ENCODE measurements at places on chromosomes 11 and 22. TPM values are rescaled to one million over a fixed set of nuclear protein-coding genes. Genes with fewer than 3 reads are reported as not detected.

DNA sequence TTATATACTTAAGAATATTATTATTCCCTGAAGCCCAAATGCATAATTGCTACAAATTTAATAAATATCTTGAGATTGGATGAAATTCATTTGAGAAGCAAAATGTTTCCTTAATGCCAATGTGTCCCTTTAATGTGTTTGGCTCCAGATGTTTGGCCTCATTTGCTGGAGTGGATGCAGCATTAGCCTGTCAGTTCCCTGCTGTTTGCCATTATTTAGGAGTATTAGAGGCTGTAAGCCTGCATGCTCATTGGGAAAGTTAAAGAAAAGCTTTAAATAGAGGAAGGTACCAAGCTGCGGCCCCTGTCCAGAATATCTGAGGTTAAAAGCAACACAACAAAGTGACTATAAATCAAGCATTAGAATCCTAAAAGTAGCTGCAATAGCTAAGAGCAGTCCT lies 54.8 kb upstream of the PITPNB start:
- no peak for DNase-seq

- no peak for DNase-seq
Measured at GRCh38 chr11:69947059-69947792, 128.0 kb upstream of the FGF3 start.

GRCh38 chr11:15714641-15715399 lies 600.1 kb downstream of the INSC start:
- DNase-seq: no peak

GRCh38 chr11:98358551-98358950 lies 662.2 kb upstream of the CNTN5 start:
- no peak for DNase-seq

DNA sequence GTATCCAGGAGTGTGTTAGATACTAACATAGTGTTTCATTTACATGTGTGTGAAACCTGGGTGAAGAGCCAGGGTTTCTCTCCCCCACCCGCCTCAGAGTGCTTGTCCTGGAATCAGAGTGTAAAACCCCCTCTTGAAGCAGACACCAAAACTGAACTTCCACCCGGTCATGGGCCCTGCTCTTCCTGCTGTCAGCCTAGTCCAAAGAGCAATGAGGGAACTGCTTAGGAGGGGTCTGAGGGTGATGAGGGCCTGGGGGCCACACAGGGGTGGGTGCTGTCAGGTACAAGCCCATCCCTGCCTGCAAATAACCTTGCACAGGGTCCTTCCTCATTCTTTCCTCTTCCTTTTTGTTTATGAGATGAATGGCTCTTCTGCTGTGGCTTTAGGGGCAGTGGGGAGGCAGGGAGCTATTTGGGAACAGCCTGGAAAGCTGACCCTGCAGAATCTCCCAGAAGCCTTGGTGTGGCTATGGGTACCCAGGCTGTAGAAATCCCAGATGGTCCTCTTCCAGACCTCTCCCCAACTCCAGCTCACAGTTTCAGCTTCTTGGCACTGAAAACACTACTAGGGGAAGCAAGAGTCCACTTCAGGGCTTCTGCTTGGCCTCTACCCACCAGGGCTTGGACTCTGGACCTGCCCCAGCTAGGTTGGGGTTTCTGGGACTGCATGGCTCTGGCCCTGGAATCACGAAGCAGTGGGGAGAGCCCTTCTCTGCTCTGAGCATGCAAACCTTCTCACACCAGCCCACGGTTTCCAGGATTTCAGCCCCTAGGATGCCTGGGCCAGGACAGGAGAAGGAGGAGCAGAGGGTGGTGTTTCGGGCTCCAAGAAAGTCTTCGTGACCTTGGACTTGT lies 8.5 kb downstream of the BATF2 start:
- DNase-seq: no peak

DNA sequence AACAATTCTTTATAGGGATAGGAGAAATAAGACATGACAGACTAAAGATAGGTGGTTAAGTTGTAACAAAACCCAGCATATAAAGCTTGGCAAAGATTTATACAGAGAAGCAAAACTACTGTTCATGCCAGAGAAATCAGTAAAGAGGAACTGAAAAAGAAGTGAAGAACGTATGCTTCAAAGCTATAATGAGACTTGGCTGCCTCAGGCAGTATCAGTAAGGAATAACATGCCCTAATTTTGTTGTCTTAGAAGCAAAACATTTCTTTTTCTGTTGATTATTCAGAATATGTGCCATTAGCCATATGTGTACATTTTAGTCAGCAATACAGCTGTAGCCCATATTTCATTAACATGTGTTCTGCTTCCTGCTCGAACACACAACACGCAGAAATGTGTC lies 403.2 kb downstream of the NELL1 start:
- DNase-seq: no peak

Gene OR4C3
- not detected for polyA plus RNA-seq

Gene MPEG1
- 9.4 TPM for polyA plus RNA-seq

Gene HSPB2
- 1.2 TPM for polyA plus RNA-seq

GRCh38 chr11:128530118-128531074 lies 57.0 kb downstream of the ETS1 start:
- DNase-seq: no peak

DNA sequence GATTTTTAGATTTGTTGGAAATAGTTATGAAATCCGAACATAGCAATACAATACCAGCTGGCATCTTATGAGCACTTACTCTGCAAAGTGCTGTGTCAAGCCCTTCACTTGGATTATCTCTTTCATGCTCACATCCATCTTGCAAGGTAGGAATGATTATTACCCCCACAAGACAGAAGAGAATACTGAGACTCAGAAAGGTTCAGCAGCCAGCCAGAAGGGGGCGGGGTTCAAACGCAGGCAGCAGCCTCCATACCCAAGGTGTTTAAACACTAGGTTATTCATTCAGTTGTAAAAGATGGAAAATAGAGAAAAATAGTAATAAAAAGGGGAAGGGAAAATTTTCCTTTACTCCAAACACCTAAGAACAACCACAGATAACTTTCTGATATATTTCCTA lies 158.5 kb downstream of the CCDC34 start:
- no peak for DNase-seq

DNA sequence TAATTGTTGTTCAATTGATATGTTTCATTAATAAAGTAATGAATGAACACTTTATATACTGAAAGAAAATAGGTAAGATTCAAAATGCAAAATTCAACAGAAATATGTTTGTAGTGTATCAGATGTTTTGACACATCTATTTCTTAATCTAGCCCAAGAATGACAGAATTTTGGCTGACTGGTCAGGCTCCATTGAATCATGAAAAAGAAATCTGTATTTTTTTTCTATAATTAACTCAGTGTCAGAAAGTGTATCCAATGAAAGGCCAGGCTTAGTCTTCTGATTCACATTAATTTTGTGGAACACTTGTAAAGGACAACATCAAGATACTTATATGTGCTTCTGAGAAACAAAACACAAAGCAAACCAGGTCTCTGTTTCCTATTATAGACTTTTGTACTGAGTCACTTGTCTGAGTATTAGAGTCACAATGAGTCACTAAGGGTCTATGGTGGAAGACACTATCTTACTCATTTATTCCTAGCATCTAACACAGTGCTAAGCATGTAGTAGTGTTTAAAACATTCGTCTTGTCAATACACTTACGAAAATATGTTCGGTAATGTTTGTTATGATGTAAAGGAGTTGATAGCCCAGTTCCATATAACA lies 297.7 kb upstream of the CCDC90B start:
- no peak for DNase-seq

DNA sequence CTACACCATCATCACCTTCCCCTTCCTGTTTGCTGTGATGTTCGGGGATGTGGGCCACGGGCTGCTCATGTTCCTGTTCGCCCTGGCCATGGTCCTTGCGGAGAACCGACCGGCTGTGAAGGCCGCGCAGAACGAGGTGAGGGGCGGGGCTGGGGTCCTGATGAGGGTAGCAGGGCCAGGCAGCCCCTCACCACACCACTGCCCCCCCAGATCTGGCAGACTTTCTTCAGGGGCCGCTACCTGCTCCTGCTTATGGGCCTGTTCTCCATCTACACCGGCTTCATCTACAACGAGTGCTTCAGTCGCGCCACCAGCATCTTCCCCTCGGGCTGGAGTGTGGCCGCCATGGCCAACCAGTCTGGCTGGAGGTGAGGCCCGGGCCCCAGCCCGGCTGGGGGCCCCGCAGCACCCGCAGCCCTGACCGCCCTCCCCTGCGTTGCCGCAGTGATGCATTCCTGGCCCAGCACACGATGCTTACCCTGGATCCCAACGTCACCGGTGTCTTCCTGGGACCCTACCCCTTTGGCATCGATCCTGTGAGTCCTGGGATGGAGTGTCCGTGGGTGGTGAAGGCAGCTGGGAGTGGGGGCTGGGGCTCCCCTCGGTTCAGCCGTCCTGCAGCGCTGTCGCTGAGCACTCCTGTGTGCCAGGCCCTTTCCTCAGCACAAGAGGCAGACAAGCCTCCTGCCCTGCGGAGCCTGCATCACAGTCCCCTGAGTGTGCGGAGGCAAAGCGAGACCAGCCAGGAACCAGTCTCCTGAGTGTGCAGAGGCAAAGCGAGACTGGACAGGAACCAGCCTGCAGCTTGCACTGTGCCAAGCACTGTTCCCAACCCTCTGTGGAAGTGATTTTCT lies 8.8 kb downstream of the TCIRG1 start:
- DNase-seq: no peak

GRCh38 chr22:19905347-19906276 lies 36.0 kb upstream of the COMT start:
- DNase-seq: no peak

DNA sequence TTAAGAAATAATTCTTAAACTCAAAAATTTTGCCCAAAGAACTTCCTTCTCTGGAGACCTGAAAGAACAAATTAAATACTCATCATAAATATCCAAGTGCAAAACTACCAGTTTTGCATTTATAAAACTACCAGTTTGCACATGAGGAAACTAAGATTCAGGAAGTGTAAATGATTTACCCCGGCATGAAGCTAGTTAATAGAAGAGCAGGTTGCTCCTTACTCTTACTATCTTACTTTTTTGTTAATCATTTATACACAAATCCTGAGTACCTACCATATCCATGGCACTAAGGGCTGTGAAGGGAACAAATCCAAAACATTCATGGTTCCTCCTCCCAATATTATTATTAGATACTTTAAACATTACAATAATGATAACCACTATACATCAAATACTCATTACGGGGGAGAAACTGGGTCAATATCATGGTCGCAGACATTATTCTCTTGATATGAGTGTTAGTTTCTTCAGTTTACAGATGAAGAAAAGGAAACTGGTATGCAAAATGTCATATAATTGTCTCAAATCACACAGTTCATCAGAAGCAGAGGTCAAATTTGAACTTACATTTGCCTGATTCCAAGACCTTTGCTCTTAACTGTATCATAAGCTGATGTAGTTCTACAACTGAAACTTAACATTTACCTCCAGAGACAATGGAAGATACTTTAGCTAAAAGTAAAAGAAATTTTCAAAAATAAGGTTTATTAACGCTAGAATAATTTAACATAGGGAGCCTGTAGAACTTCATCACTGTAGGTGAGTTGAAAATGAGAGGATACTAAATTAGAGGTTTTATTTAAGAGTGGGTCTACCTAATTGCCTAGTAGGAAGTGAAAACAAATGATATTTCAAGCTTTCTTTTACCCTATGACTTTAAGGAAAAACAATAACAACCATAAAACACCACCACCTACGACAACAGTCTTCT lies 74.5 kb downstream of the FAM76B start:
- DNase-seq: no peak

GRCh38 chr11:110027627-110028371 lies 65.4 kb upstream of the ZC3H12C start:
- DNase-seq: no peak

GRCh38 chr22:19148417-19149046 lies 1.6 kb downstream of the GSC2 start:
- no peak for DNase-seq

- no peak for DNase-seq
Measured at GRCh38 chr22:33023153-33023827, 34.9 kb downstream of the SYN3 start.

DNA sequence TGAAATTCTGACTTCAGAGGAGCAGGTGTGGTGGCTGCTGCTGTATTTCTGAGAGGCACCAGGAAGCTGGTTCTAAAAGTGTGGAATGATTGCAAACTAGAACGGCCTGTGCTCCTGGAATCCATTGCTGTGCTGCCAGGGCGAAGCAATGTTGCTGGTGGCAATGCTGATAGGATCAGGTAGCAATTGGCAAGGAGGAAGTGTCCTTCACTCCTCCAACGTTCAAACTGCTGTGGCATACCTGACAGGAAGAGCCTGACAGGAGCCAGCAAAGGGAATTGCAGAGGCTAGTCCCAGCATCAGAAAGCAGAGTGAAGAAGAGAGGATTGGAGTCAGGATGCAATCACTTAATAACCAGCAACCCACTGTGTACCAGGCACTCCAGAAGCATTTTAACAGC lies 118.2 kb downstream of the FAR1 start:
- DNase-seq: no peak

Gene ABTB2
- polyA plus RNA-seq: 7.1 TPM

All from right renal cortex interstitium (tissue), 3 donors.